ENCODE measurements at places on chromosomes 2 and 18.
A peak's percentile ranks its signal among the peaks of the same experiment; 100 is the strongest.

GRCh38 chr2:144914113-144914512, 394.2 kb upstream of the ZEB2 start:
- no peak for DNase-seq

GRCh38 chr2:85935746-85936208, 47.0 kb upstream of the ST3GAL5 start:
- DNase-seq = no peak

- DNase-seq = no peak
Observed at GRCh38 chr2:106095478-106096298, 98.4 kb downstream of the UXS1 start.

GRCh38 chr2:221455214-221455613, 116.9 kb downstream of the EPHA4 start:
- DNase-seq = no peak

GRCh38 chr18:22314001-22314400, 103.7 kb downstream of the CTAGE1 start:
- DNase-seq = no peak

DNA sequence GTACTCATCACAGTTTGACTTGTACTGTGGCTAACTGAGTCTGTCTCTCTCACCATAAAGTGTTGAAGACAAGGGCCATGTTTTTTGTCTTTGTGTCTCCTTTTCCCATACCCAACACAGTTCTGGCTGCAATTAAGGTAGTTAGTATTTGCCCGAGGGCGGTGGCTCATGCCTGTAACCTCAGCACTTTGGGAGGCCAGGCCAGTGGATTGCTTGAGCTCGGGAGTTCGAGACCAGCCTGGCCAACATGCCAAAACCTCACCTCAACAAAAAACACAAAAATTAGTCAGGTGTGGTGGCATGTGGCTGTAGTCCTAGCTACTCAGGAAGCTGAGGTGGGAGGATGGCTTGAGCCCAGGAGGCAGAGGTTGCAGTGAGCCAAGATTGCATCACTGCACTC, 6.9 kb upstream of the KIF3C start:
- no peak for DNase-seq

GRCh38 chr2:196849895-196850294, 40.7 kb upstream of the C2orf66 start:
- DNase-seq = peak; percentile 30

GRCh38 chr2:120239488-120240287, 13.0 kb upstream of the RALB start:
- no peak for DNase-seq

All from HuH-7 (cell line).